Activated CD4-positive, alpha-beta T cell treated with anti-CD3 and anti-CD28 coated beads for 48 hours (primary cell): ENCODE measurements at places on chromosomes 3 and 15.
A peak's percentile ranks its signal among the peaks of the same experiment; 100 is the strongest.

- no peak for DNase-seq
These were observed 327.1 kb downstream of the SATB1 start for GRCh38 chr3:18097989-18098388.

- no peak for DNase-seq
These were observed 84.9 kb upstream of the NEO1 start for GRCh38 chr15:72967397-72967796.

DNA sequence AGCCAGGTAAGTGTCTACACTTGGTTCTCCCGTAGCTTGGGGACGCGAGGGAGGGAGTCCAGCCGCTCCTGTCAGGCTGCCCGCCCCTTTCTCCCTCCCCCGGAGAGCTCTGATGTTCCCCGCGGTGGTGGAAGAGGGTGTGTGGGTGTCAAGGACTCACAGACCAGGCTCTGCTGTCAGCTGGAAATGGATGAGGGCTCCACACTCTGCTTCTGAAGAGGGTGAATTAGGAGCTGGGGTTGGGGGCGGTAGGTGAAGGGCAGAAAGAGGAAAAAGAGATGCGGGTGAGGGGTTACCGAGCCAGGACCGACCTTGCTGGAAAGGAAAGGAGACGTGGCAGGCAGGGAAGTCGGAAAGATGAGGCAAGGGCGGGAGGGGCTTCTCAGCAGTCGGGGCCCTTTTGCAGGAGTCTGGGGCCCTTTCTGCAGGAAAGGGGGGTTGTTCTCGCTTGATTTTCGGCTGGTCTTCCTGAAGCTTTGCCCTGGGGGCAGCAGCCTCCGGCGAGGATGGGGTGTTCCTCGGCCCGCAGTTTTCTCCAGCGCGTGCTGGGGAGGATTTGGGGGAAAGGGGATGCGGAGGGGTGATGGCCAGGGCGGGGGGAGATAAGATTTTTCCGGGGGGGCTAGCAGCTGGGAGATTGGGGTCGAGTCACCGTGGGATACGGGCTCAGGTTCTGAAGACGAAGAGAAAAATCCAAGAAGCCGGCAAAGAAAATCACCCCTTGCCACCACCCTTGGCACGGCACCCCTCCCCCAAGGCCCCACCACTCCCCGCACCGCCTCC is 602 bp upstream of the BAHD1 start:
- peak; percentile 56 for DNase-seq

GRCh38 chr15:89101302-89102193 is 13.3 kb downstream of the ABHD2 start:
- no peak for DNase-seq

- DNase-seq = no peak
These were observed 479 bp downstream of the LRRC2 start for GRCh38 chr3:46565607-46566039.

GRCh38 chr3:99684644-99685043 is 46.2 kb downstream of the COL8A1 start:
- DNase-seq = no peak

DNA sequence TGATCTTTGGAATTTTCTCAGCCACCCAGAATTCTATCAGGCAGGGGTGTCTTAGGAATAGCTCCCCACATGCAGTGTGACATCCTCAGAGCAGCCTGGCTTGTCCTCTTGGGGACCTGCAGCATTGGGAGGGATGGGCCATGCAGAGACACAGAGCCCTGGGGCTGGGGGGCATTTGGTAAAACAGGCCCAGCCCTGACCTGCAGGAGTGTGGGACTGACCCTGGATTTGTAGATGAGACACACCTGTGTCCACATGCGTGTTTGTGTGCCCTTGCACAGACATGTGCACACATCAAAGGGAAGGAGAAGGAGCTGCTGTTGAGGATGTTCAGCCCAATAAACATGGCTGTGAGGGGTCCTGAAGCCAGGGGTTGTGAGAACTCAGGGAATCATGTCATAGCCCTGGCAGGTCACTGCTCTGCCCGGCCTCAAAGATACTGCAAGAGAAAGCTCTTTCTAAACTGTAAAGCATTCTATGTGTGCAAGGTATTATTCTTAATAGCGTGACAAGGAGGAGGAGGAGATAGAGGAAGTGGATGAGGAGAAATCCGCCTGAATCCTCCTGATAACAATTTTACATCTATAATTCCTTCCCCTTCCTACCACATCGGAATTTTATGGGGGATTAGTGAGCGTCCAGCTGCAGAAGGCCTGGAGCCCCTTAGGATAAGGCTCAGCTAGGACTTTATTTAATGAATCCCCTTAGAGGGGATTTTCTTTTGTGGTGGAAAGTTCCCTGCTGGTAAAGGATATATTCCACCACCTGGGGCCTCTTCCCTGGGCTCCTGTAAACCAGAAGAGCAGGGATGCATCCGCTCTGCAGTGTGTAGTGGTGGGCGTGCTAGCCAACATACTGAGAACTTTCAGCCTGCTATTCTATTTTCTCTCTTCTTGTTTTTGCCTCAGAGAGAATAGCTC is 245.5 kb downstream of the EPHB1 start:
- DNase-seq = no peak

- peak; percentile 35 for DNase-seq
These were observed 557 bp downstream of the TFG start for GRCh38 chr3:100709842-100710260.

DNA sequence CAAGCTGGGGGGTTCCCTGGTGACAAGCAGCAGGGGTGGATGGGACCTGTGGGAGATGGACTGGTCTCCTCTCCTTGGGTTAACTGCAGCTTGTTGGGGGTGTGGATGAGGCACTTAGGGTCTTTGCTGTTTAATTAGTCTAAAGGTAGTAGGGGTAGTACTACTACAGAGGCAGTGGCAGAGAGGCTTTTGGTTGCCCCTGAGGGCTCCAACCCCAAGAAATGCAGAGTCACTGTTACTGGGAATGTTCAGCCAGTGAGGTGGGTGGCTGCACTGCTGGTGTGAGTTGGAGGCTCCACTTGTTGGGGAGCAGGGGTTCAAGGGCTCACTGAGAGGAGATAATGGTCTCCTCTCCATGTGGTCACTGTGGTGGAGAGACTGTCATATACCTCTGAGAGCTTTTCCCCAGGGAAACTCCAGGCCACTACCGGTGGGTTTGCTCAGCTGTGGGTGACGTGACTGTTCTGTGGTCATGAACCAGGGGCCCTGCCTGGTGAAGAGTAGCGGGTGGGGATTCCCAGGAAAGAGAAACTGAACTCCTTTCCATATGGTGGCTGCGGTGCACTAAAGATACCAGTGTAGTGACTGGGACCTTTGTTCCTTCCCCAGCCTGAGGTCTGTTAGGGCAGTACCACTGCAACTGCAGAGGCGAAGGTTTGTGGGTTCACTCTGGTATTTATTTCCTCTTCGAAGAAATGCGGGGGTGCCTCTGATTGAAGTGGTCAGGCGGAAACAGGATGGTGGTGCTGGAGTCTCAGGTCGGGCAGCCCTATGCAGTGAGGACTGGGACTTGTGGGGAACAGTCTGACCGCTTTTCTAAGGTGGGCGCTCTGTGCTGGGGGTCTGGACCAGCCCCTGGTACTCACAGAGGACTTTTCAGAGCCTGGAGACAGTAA is 68.9 kb upstream of the TNFSF10 start:
- DNase-seq = peak; percentile 91

- DNase-seq = no peak
These were observed 256.0 kb upstream of the STAC start for GRCh38 chr3:36124118-36124796.

- DNase-seq = no peak
These were observed 280.8 kb upstream of the LRRFIP2 start for GRCh38 chr3:37455181-37455580.

GRCh38 chr3:178966299-178967176 is 105.1 kb downstream of the ZMAT3 start:
- no peak for DNase-seq

- DNase-seq = no peak
These were observed 155.3 kb downstream of the THRB start for GRCh38 chr3:24339266-24339825.

DNA sequence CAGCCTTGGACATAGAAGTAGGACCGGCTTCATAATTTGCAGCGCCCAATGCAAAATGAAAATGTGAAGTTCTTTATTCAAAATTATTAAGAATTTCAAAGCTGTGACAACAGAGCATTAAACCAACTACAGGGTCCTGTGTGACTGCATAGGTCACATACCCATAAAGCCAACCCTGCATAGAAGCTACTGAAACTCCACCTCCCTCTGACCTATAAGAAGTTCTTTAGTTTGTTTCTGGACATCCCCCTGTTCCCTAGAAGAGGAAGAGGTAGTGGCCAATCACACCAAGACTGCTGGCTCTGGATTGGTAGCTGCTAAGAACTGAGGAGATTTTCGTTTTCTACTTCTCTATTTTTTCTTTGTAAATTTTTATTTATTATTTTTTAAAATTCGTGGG is 9.0 kb upstream of the SELENOT start:
- no peak for DNase-seq

GRCh38 chr3:196821806-196822355 is 45.8 kb upstream of the SENP5 start:
- DNase-seq = no peak

GRCh38 chr15:33354411-33354810 is 43.6 kb downstream of the RYR3 start:
- no peak for DNase-seq

DNA sequence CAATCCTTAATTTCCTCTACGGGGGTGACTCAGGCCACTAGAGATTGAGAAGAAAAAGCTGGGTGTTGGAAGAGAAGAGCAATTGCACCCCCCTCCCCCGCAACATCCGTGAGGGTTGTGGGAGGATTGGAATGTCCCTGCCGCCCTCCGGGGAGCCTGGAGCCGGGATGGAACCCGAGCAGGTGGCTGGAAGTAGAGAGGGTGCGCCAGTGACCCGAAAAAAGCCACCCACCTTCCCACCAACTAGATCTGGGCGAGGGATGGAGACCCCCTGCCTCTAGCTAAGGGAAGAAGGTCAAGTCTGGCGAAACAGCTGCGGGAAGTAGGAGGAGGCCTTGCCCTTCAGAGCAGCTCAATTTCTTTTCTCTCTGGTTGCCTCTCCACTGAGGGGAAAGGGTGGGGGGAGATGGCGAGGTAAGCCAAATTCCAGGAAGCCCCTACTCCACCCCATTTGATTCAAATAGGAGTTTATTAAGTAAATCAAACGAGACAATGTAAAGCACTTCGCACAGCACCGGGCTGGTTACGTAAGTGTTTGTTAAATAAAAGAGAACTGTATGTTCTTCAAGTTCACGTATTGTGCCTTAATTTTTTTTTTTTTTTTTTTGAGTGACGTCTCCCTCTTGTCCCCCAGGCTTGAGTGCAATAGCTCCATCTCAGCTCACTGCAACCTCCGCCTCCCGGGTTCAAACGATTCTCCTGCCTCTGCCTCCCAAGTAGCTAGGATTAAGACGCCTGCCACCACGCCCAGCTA is 1.1 kb upstream of the WWTR1 start:
- DNase-seq = no peak

DNA sequence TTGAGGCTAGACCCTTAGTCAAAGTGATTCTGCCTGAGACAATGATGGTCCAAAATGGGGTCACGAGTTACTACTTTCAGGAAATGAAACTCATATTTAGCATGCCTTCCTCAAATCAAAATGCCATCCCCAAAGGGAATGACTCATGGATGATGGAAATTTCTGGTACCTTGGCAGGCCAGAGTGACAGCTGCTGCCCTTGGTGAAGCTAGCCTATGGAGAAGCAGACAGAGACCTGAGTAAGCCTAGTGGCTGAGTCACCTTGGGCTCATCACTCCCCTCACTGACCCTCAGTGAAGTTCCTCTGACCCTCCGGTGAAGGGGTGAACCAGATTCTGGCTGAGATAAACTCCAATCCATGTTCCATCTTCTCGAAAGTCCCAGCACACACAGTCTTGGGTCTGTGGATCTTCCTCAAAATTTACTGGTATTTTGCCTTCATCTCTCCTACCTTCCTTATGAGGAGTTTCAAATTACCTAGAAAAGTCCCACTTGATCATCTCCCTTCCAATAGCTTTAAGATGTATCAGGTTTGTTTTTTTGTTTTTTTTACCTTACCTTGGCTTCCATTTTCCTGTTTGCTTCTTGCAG is 54.5 kb upstream of the ABHD17C start:
- DNase-seq = no peak

DNA sequence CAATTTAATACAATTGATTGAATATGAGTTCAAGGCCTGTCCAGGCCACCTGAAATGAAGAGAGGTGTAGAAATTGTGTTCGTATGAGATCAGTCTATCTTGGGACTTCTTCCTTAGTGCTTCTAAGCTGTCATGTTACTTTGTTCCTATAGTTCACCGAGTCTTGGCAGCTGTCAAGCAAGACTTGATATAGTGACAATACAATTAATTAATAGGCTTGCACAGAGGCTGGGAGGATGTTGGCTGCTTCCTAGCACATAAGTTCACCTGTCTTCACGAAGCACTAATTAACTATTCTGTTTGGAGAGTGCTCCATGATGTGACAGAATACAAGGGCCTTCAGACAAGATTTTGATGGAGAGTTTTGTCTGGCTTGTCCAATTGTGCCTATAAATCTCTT is 103.7 kb upstream of the CD96 start:
- DNase-seq = no peak

DNA sequence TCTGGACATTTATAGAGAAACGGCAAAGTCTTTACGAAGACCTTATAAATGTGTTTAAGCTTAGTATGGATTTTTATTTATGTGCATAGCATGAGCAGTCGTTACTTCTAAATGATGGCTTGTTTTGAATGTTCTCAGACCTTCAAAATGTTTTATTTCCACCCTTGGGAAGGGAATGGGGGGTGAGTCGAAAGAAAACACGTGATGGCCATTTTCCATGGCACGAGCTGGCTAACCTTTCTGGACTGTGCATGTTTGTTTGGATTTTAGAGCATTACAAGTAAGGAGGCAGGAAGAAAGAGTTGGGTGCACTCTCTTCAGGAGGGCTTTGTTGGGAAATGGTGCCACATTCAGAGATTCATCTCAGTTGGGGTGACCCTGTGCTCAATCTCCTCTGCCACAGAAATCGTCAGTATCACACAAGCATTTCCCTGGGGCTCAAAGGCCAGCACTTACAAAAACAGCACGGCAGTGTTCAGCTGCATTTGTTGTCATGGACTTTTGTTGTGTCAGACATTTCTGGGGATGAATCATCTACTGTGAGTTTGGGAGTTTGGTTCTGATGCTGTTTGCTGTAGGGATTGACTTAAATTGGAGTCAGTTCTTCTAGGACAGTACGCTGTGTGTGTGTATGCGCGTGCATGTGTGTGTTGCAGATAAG is 52.3 kb upstream of the ADAMTS9 start:
- no peak for DNase-seq

DNA sequence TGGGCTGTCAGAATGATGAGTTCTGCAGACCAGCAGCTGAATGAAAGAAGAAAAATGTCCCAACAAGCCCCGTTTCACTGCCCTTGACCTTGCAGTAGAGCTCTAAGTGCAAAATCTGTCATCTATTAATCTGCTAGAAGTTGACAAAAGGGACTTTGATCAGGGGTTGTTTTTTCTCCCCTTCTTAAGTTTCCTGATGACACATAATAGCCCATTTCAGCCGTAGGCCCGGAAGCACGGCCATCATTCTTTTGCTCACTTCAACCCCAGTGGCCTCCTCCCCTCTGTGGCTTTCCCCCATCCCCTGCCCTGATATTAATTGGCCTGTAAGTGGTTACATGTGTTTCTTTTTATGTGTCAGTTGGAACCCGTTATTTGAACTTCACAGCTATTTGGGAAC is 298.9 kb downstream of the RPLP1 start:
- DNase-seq = no peak

- no peak for DNase-seq
These were observed 25.9 kb downstream of the ADGRG7 start for GRCh38 chr3:100635273-100635701.
